ENCODE measurements at places on chromosomes 3 and 15.

DNA sequence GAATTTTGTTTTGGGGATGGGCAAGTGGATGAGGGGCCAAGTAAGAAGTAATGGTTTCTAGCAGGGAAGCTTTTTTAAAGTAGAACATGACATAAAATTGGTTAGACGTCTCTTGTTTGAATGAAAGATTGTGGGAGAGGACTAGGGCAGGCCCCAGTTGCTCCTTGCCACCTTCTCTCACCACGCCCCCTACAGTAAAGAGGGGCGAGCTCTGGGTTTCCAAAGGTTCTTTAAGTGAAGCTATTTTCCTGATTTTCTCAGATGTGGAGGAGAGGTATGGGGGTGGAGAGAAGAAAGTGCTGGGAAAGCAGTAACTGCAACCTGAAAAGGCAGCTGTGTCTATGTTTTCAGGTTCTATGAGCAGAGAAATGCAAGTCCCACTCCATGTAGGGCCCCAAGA is 32.6 kb upstream of the SKIL start:
- DNase-seq: no peak

DNA sequence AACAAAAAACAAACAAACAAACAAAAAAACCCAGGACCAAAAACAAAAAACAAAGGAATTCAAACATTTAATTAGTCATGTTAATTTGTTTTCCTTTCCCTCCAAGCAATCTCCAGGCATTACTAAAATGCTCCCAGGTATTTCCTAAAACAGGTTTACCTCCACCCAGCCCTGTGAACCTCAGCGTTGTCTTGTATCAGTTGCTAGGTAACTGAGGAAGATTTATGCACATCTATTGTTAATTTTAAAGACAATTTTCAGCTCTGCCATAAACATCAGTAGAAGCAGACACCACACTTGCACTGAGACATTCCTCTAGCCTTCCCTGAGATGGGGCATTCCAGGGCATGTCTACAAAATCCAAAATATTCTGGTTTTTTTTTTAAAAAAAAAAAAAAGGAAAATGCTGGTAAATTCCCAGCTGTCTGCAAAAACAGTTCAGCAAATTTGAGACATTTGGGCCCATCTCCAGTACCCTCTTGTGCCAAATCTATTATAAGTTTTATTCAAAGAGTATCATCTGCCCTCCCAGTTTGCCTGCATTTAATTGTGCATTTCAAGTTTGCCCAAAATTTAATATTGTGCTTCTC is 227.6 kb downstream of the ADAMTS9 start:
- no peak for DNase-seq

DNA sequence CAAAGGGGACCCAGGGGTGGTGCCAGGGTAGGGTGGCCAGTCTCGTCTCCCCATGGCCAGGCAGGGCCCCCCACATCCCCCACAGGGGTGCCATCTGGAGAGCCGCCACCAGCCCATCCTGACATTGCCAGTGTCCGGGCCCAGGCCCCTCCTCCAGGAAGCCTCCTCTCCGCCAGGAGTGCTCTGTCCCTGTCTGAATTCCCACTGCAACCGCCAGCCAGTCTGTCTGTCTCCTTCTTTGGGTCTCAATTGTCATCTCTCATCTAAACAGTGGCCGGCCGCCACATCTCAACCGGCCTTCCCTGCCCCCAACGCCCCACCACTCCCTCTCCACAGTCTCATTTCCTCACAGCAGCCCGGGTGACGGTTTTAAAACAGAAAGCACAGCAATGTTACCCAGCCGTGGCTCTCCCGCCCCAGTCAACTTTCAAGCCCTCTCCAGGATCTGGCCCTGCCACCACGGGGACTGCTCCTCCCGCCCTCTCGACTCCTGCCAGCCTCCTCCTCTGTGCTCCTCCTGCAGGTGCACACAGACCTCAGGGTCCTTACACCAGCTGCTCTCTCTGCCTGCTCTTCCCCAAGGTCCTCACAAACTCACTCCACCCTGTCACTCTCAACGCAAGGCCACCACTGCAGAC is 57.0 kb downstream of the IQSEC1 start:
- DNase-seq: peak; percentile 37

- DNase-seq: no peak
These were observed 101.8 kb downstream of the RPLP1 start for GRCh38 chr15:69554279-69554961.

DNA sequence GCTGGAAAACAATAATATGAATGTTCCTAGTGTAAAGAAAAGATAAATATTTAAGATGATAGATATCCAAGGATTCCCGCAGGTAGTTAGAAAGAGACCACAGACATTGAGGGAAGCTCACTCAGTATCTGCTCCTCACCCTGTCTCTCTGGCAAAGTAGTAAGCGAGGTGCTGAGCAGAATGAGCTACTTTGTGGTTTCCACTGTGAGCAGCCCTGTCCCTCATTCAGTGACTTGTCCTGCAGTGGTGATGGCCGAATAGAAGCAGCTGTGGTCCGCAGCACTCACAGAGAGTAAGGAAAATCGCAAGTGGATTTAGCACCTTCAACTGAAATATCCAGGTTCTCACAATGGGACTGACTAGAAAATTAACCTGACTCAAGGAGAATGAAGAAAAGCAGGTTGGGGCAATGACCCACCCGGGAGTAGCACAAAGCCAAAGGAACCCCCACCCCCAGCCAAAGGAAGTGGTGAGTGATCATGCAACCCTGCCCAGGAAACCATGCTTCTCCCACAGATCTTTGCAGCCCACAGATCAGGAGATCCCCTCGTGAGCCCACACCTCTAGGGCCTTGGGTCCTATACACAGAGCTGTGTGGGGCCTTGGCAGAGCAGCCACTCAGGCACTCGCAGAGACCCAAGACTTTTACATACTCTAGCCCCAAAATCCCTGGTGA is 21.8 kb upstream of the SLC25A38 start:
- DNase-seq: no peak

GRCh38 chr15:77840991-77841775 is 208.5 kb upstream of the LINGO1 start:
- DNase-seq: no peak

GRCh38 chr3:72535772-72536171 is 312.5 kb downstream of the SHQ1 start:
- no peak for DNase-seq

GRCh38 chr3:75687323-75687722 is 23.2 kb downstream of the FRG2C start:
- DNase-seq: no peak

DNA sequence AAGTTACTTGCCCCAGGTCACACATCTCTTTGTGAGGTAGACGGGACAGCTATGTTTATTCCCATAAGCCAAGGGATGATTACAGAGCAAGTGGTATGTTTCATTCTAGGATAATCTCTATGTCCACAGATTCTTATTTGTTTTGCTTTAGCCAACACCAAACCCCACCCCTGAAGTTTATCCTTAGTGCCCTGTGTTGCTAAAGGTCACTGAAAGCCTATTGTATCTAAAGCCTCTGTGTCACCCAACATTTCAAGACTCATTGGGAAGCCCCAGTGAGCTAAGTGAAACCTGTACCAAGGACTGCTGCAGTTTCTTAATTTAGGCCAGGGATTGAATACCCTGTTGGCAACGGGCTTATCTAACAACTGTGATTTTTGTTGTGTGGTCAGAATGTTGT is 135.6 kb downstream of the ADAMTS9 start:
- DNase-seq: no peak

GRCh38 chr3:168061332-168061996 is 34.3 kb downstream of the GOLIM4 start:
- no peak for DNase-seq

DNA sequence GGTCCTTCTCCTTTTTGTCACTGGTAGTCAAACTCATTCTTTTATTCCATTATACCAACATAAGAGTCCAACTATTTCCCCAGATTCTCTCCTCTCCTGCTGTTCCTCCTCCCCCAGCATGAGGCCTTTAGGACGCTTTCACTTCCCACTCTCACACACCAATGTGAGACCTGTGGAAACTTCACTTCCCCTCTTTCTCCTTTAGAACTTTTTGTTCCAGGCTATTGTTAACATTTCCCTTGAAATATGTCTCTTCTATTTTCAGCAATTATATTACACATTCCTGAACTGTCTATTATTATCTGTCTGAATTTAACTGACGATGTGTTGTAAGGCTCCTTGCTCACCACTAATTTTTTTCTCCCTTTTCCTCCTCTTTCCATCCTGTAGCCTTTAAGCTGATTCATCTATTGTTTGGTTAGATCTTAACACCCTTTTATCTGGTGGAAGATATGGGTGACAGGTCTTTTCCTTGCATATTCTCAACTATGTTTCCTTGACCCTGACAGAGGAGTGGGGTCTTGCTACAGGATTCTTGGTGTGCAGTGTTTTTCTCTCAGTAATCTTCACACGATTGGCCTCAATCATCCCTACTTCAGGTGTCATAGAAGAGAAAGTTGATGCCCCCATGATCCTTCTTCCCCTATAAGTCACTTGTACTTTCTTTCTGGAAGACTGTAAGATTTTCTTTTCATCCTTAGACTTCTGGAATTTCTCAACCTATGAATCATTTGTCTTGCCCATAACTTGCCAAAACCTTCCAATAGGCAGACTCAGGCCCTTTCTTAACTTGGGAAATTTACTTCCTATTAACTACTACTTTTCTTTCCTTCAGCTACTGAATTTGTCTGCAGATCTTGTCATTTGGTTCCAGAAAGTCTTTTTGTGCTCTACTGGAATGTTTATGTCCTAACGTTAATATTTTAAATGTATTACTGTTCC is 5.9 kb downstream of the CYP19A1 start:
- no peak for DNase-seq

DNA sequence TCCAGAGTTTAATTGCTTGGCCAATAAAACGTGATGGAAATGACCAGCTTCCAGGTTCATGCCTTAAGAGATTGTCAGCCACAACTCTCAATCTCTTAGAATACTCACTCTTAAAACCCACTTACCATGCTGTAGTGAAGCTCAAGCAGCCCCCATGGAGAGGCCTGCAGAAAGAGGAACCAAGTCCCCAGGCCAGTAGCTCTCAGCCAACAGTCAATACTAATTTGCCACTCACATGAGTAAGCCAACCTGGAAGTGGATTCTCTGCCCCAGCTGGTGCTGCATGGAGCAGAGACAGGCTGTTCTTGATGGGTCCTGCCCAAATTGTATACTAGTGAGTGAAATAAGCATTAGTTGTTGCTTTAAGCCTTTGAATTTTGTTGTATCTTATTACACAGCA is 155.9 kb downstream of the OXSM start:
- DNase-seq: no peak

GRCh38 chr3:23314981-23315762 is 112.0 kb downstream of the UBE2E2 start:
- DNase-seq: no peak

DNA sequence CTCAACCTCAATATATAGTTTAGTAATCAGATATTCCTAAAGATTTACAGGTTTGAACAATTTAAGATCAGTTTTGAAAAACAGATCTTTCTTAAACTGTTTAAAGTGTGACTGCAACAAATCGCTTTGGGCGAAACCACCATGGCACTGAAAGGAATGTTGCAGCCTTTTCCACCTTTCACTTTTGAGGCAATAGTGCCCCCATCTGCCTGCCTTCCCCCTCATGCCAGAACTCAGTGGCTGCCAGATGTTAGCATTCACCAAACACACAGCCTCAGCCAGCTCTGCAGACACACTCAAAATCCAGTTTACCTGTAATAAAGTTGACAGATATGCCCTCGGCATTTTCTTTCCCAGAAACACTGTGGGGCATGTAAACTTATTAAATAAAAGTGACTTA is 3.3 kb downstream of the LYSMD4 start:
- no peak for DNase-seq

DNA sequence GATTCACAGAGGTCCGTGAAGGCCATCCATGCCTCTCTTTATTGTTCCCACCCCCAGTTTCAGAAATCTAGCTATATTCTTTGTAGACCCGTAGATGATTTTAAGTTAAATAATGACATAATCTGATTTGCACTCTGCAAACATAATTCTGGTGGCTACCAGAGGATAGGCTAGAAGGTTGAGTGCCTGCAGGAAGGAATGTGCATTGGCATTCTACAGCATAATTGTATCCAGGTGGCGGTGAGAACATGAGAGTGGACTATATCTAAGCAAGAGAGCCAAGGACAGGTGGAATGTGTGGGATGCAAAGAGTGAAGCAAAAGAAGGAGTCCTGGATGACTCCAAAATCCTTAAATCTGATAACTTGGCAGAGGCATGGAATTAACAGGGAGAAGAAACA is 298.5 kb upstream of the MME start:
- DNase-seq: no peak

GRCh38 chr3:104520228-104520655 is 846.5 kb upstream of the ALCAM start:
- no peak for DNase-seq

GRCh38 chr15:60932051-60932915 is 296.8 kb downstream of the RORA start:
- peak; percentile 41 for DNase-seq

GRCh38 chr15:33152502-33153109 is 41.9 kb downstream of the FMN1 start:
- no peak for DNase-seq
